NCI-H2029 treated with DMSO at 0.1 percent for 48 hours (cell line): ENCODE measurements at places on chromosomes 5 and 9.

DNA sequence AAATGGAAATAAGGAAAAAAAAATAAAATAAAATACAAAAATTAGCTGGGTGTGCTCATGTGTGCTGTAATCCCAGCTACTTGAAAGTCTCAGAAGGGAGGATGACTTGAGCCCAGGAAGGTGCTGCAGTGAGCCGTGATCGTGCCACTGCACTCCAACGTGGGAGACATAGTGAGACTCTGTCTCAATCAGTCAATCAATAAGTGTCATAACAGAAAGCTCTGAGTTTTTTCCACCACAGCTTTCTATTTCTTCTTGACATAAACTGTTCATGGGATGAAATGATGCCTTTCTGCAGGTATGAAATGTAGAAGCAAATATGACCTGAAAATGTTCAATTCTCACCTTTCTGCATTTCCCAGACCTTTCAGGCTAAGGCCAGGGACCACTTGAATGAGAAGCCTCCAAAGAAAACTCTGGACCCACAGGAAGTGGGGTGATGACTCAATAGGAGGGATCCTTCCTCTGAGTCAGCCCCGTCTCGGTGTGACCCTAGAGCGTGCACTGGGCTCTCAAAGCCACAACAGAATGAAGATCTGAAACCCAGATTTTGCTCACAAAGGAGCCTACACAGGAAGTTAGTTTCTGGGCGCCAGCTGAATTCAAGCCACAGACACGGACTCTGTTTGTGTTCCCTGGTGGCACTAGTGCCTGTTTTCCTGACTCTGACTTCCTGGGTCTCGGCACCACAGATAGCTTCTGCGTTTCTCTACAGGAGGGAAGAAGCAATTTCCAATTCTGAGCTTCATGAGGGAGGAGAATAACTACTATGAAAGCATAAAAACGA, 62.0 kb downstream of the ANKH start:
- DNase-seq: no peak

GRCh38 chr9:75988663-75989062, 98.2 kb downstream of the PCSK5 start:
- DNase-seq: no peak

- no peak for DNase-seq
These were observed 6.0 kb upstream of the CCIN start for GRCh38 chr9:36163049-36163785.

GRCh38 chr5:169942181-169942580, 38.1 kb downstream of the INSYN2B start:
- no peak for DNase-seq
